ENCODE measurements at places on chromosomes 1 and 21.

GRCh38 chr1:157183870-157184269, 45.7 kb upstream of the ETV3 start:
- no peak for DNase-seq

DNA sequence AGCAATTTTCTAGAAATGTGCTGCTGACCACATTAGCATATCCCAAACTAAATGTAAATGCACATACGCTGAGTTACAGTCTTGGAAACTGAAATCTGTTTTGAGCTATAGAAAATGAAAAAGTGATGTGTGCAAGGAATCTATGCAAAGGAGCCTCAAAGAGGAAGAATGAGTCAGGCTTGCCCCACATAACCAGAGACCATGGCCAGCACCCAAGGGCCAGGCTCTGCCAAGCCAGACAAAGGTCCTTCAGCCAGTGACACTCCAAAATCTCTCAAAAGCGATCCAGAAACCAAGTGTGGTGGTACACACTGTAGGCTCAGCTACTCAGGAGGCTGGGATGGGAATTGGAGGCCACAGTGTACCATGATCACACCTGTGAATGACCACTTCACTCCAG, 195.2 kb downstream of the TOMM20 start:
- no peak for DNase-seq

- DNase-seq, result no peak
These were observed 121.4 kb downstream of the PRDM16 start for GRCh38 chr1:3190256-3191041.

DNA sequence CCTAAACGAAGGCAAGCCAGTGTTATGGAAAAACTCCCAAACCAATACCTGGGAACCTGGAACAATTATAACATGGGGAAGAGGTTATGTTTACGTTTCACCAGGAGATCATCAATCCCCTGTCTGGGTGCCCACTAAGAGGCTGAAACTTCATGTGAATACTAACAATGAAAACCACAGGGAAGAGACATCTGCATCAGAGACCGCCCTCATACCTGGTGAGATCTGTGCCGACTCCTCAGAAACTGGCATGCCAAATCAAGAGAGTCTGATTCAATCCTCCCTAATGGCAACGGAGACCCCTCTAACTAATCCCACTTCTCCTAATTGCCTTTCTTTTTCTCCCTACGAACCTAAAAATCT, 163.2 kb downstream of the IER5 start:
- no peak for DNase-seq

DNA sequence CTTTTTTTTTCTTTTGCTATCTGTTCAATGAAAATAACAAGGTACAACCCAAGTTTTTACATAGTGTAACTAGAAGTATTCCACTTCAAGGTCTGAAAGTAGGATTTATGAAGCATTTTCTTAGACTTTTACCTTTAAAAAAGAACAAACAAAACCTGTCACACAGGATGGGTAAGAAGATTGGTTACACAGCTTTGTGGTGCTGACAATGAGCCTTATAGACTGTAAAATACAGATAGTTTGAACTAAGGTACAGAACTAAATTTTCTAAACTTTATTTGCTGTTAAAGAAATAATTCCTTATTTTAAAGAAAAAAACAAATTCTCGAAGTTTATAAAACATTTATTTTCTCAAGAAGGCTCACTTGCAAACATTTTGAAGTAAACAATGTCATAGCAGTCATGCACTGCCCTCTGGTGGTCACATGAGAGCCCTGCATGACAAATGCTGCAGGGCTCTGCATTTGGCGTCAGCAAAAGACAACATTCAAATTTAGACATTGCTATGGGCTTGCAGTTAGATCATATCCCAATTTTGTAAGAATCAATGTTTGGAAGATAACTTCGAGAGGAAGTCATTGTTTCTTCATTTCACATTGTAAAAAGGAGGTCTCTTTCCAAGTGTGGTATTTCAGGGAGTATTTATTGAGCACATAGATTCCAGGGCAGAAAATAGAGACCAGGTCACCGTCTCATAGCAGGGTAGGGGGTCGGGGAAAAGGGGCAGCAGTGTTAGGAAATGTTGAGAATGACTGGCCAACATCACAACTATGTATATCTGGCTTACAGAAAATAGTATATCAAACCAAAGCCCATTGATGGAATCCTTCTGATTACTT, 115.3 kb upstream of the FMN2 start:
- peak; percentile 32 for DNase-seq

GRCh38 chr1:87702455-87702854, 373.8 kb downstream of the LMO4 start:
- no peak for DNase-seq

- DNase-seq, result no peak
These were observed 7.1 kb downstream of the DMRTA2 start for GRCh38 chr1:50416150-50416527.

- DNase-seq, result no peak
These were observed 25.8 kb upstream of the NUF2 start for GRCh38 chr1:163295949-163296348.

All from GM04504 (cell line).